ENCODE measurements at places on chromosomes 16 and 17.

- no peak for DNase-seq
Measured at GRCh38 chr17:37056622-37057021, 107.9 kb downstream of the AATF start.

DNA sequence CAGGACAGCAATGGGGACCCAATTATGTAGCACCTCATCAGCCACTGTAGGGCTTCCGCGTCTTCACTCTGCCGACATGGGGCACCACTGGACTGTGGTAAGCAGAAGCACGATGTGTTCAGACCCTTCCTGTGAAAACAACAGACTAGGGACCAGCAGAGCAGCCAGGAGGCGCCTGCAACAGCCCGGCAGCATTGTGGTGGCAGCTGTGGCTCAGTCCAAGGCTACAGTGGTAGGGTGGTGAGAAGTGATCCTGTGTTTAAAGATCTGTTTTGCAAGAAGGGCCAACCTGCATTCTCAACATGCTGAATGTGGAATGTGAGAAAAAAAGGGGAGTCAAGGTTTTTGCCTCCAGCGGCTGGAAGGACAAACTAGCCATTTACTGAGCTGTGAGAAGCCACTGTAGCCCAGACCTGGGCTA lies 80.8 kb downstream of the GAS7 start:
- peak; percentile 81 for DNase-seq

- DNase-seq = peak; percentile 98
Measured at GRCh38 chr16:81006813-81007695, at the start of the genes CENPN and CMC2. TSS of gene CENPN (plus strand) at chr16:81007214. CDS start at chr16:81011940, 4,726 bp downstream. TSS of gene CMC2 (minus strand) at chr16:81006885. CDS start at chr16:80997394, 9,491 bp downstream.

GRCh38 chr16:16960785-16961184 lies 510.0 kb downstream of the XYLT1 start:
- DNase-seq = no peak

DNA sequence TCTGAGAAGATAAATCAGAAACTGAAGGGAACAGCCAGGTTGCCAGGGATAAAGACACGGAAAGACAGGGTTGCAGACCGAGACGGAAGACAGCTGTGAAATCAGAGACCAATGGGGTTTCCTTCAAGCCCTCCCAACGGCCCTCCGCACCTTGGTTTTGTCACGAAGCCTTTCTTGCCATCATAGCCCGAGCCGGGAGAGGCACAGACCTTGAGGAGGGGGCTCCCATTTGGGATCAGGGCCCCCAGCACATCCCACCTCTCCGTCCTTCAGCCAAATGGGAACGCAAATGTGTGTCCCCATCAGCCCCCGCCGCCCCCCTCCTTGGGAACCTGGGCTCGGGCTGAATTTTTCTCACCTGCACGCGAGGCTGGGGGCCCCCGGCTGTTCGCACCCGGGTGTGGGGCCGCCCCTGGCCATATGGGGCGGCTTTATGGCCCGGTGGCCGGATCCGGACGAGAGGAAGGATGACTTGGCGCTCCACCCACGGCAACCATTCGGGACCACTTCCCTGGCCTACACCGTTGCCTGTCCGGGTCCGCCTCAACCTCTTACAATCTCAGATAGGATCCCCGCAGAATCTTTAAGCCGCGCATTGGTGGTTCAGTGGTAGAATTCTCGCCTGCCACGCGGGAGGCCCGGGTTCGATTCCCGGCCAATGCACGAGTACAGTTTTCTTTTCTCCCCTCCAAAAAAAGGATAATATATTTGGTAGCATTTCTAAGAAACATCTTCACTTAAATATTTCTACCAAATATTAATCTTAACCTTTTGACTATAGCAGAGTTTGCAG lies 1.4 kb upstream of the HES7 start:
- peak; percentile 84 for DNase-seq

DNA sequence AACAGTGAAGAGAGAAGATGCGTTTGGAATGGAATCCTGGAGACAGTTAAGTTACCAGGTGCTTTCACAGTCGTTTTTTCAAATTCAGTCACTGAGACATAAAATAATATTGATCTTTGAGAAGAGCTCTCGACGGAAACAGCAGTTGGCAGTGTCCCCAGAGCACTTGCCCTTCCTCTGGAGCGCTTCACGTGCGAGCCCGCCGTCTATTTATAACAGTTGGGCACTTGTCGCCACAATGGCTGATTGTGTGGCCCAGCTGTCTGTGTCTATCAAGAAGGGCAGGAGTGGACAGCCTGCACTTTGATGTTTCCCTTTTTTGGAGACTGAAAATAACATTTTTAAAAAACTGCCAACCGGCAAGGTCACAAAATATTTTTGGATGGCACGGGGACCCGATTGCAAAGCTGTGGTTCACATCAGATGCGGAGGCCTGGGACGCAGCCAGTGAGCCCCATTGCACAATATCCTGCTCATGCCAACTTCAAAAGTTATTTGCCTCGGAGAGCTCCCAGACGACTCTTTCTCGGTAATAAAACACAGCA lies 62.9 kb downstream of the ADCY9 start:
- DNase-seq = no peak

Data from natural killer cell treated with Interleukin-12 subunit alpha and Interleukin-12 subunit beta and Interleukin-15 and Interleukin-18, amount 100 ng/mL, for 72 hours (primary cell).